Epithelial cell of proximal tubule (primary cell): ENCODE measurements at places on chromosomes 3 and 15. TPM values are rescaled to one million over a fixed set of nuclear protein-coding genes. Genes with fewer than 3 reads are reported as not detected.

- peak; percentile 97 for DNase-seq
These were observed 37.9 kb downstream of the LIPC start for GRCh38 chr15:58469432-58470353.

DNA sequence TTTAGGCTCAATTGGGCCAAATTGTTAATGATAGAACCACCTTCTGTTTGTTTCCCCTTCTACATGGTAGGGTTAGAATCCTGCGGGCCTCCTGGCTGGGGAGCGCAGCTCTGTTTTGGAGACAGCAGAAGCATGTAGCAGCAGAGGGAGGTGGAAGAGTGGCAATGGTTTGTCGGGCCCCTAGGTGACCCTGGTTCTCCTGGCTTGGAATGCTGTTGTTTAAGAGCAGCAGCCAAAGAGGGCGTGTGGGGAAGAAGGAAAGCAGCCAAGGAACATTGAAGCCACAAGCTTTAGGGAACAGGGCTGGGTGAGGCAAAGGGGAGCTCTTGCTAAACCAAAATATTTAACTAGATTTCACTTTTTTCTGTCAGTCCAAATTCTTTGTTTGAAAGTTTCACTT lies 213.7 kb upstream of the NR2E3 start:
- no peak for DNase-seq

GRCh38 chr15:91833056-91833455 lies 20.5 kb upstream of the SLCO3A1 start:
- DNase-seq, result no peak

- no peak for DNase-seq
These were observed 116.7 kb downstream of the RASA2 start for GRCh38 chr3:141603473-141604035.

GRCh38 chr3:36297195-36297594 lies 83.1 kb upstream of the STAC start:
- DNase-seq, result no peak

DNA sequence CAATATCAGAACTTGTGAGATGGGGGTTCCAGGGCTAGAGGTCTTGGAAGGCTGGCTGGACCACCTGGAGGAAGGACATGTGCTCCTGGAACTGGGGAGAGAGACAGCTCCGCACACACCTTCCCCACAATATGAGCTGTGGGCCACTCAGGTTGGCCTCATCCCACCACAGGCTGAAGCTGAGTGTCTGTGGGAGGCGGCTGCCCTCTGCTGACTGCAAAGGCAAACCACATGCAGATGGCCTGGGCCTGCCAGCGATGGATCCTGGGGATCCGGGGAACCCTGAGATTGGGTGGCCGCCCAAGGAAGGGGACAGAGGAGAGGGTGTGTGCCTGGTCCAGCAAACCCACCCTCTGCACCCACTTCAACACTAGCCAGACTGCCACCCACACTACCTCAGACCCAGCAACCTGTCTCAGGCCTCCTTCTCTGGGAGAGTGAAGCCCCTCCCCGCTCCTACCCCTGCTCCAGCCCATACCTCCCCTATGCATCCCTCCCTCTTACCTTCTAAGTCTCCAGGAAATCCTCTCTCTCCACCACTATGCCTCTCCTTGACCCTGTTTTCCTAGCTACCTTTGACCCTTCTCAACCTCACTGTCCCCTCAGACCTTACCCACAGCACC lies 44.8 kb downstream of the CYP11A1 start:
- no peak for DNase-seq

DNA sequence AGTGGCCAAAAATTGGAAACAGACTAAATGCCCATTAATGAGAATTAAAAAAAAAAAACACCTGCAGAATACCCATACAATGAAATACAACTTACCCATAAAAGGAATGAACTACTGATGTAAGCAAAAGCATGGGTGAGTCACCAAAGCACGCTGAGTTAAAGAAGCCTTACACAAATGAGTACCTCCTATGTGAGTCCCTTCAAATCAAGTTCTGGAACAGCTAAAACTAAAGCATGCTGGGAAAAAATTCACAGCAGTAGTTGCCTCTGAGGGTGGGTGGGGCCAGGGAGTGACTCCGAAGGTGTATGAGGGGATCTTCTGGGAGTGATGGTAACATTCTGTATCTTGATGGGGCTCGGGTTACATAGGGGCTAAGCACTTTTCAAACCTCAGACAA lies 11.4 kb downstream of the MYO5C start:
- DNase-seq, result no peak

GRCh38 chr3:36192901-36193300 lies 187.4 kb upstream of the STAC start:
- no peak for DNase-seq

DNA sequence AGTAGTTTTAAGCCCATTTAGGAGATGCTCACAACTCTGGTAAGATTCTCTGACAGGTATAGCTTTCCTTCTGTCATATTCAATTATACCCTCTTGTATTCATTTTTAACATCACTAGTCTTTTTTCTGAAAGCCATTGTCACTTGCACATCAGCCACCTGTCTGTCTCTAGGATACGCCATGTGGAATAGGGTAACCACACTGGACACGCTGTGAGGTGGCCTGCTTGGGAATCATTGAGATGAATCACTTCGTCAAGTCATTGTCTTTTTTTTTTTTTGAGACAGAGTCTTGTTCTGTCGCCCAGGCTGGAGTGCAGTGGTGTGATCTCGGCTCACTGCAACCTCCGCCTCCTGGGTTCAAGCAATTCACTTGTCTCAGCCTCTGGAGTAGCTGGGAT lies 7.4 kb downstream of the TM6SF1 start:
- DNase-seq, result no peak

- DNase-seq, result peak; percentile 96
These were observed 43.6 kb upstream of the CTSH start for GRCh38 chr15:78988361-78988911.

DNA sequence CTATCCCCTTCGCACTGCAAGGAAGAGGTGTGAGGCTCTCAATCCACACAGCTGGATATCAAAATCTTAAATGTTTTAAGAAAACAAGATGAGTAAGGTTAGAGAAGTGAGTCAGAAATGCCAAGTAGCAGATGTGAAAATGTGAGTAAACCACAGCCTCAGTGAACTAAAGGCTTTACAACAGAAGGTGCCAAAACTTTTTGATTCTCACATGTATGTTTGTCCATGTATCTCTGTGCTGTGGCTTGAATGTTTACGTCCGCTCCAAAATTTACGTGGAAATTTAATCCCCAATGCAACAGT lies 126.8 kb upstream of the PFN2 start:
- no peak for DNase-seq

- no peak for DNase-seq
These were observed 5.6 kb downstream of the ITPKA start for GRCh38 chr15:41499109-41499851.

- DNase-seq, result no peak
These were observed 32.1 kb downstream of the SCAP start for GRCh38 chr3:47443611-47443995.

DNA sequence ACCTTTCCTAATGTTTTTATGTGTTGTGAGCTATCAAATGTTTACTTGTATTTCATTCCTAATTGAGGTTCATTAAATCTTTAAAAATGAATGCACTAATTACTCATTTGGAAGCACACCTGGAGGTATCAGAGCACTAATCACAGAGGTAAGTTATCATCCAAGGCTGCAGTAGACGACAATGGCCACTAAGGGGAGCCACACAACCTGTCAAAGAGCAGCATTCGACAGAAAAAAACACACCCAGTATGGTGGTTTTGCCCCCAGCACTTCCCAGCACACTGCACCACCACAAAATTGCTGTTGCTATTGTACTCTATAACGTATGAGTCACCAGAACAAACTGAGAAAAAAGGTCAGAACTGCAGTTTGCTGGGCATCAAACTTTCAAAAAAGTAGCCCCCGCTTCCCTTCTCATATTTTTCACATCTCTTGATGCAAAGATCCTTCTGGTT lies 205.9 kb upstream of the IGF1R start:
- DNase-seq, result peak; percentile 45

DNA sequence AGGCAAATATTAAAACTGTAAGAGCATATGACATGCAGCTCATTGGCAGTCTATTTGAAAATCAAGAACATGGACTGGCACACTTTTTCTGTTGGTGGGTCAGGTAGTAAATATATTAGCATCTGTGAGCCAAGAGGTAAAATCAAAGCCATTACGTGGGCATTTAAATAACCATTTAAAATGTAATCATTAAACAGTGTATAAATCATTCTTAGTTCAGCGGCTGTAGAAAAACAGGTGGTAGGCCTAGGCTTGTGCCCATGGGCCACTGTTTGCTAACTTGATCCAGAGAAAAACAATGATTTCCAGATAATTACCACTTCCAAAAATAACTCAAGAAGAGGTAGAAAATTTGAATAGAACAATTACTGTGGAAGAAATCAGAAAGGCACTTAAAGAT lies 105.1 kb downstream of the CHST2 start:
- no peak for DNase-seq

DNA sequence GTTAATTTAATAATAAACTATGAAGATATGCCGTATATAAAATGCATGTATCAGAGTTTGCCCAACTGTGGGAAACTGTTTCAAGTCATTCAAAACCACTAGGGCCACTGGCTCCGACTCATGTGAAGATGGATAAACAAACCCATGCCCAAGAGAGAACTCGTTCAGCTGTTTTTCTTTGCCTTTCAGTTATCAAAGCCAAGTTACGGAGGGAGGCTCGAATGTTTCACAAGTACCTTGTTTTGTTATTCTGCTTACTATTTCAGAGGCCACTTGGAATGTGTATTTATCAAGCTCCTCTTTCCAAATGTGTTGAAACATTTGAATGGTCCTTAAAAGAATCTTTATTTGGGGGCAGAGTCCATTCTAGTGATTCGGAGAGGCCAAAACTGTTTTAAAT lies 82.1 kb downstream of the DUT start:
- no peak for DNase-seq

DNA sequence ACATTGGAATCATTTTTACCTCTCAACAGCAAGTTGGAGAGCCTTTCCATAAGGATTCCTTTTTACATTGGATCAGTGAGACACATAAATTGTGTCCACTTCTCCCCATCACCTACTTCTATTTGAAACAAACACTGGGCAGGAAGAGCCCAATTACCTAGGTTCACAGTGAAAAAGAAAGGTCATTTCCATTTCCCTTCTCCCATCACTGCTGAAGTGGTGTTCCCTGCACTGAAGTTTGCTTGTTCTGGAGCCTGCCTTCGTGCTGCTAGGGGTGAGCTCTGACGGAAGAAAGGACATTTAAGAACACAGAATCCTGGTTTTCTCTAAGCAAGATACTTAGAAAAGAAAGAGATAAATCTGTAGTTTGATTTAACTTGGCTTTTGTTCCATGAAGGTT lies 123.8 kb upstream of the ZBTB20 start:
- no peak for DNase-seq

DNA sequence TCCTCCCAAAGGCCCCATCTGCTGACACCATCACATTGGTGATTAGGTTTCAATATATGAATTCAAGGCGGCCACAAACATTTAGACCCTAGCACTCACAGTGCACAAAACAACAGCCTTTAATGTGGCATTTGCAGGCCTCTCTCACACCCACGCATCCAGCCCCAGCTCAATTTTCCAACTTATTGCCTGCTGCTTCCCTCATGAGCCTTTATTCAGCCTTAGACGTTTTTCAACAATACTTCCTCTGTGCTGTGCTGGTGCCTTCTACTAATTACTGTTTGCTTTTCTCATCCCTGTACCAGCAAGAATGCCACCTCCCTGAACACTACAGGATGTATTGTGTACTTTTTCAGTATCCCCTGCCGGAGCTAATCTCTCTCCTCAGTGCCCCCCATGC lies 334.6 kb downstream of the GABRB3 start:
- DNase-seq, result no peak

GRCh38 chr3:181948286-181948685 lies 236.6 kb downstream of the SOX2 start:
- no peak for DNase-seq

DNA sequence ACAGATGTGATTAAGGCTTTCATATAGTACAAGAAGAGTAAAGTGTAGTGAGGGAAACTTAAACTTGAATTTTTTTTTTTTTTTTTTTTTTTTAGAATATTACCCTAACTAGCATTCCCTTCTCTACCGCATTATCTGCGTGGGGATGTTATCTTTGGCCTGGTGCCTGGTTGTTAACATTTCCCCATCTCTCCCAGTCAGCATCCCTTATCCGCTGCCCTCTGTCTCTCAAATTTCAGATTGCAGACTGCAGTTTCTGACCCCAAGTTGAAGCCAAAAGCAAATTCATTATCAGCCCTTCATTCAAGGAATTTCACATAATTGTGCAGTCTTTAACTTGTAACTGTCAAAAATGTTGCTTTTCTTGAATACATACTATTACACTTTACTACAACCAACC lies 353.0 kb downstream of the PLOD2 start:
- no peak for DNase-seq

- DNase-seq, result no peak
These were observed 174.3 kb upstream of the BCL6 start for GRCh38 chr3:187919544-187919943.

GRCh38 chr3:37559461-37559860 lies 302.2 kb upstream of the CTDSPL start:
- DNase-seq, result no peak

GRCh38 chr3:126320517-126321293 lies 36.5 kb downstream of the KLF15 start:
- no peak for DNase-seq

DNA sequence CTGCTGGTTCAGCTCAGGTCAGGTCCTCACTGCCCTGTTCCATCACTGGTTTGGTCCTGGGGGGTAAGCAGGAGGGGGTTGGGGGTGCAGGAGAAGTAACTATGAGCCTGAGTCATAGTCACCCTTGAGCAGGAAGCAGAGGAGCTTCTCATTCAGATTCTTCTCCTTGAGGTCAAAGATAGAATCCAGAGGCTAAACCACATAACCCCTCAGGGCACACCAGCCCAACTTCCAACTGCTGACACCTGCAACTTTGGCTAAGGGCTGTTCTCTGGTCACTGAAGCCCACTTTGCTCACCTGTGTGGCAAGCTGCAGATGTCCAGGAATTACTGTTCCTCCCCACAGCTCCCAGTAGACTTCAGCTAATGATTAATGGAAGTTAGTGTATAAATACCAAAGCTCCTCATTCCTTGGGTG lies 48.8 kb upstream of the LRRFIP2 start:
- no peak for DNase-seq

- no peak for DNase-seq
These were observed 692 bp upstream of the C15orf39 start for GRCh38 chr15:75200765-75201615.

- no peak for DNase-seq
These were observed 88.8 kb upstream of the TSEN2 start for GRCh38 chr3:12395349-12396012.

The PDE12 gene
- total RNA-seq, result 13.3 and 29.8 TPM in 2 replicates

The DGKG gene
- total RNA-seq, result 0.14 and 1.0 TPM in 2 replicates

The NR1I2 gene
- 0.14 and 0.69 TPM in 2 replicates for total RNA-seq

The GMPS gene
- 59.0 and 81.5 TPM in 2 replicates for total RNA-seq

The STRC gene
- 0.07 and 0.17 TPM in 2 replicates for total RNA-seq

The SLC9C1 gene
- total RNA-seq, result not detected in 2 replicates
